Esophagus squamous epithelium (tissue), 5 donors: ENCODE measurements at places on chromosomes 12 and 14.

GRCh38 chr12:96520767-96521166, 31.4 kb downstream of the CFAP54 start:
- no peak for DNase-seq

GRCh38 chr14:103973354-103973753, 31.0 kb upstream of the RD3L start:
- no peak for DNase-seq

DNA sequence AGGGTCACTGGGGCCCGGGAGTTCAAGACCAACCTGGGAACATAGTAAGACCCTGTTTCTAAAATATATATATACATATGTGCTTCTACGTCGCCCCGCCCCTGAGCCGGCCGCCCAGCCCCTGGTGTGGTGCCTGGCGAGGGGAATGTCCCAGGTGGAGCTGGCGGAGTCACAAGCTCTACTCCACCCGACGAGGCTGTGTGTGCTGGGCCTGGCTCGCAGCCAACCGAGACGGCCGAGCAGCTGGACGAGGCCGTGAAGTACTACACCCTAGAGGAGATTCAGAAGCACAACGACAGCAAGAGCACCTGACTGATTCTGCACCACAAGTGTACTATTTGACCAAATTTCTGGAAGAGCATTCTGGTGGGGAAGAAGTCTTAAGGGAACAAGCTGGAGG, 22.1 kb upstream of the ITPK1 start:
- DNase-seq, result no peak

DNA sequence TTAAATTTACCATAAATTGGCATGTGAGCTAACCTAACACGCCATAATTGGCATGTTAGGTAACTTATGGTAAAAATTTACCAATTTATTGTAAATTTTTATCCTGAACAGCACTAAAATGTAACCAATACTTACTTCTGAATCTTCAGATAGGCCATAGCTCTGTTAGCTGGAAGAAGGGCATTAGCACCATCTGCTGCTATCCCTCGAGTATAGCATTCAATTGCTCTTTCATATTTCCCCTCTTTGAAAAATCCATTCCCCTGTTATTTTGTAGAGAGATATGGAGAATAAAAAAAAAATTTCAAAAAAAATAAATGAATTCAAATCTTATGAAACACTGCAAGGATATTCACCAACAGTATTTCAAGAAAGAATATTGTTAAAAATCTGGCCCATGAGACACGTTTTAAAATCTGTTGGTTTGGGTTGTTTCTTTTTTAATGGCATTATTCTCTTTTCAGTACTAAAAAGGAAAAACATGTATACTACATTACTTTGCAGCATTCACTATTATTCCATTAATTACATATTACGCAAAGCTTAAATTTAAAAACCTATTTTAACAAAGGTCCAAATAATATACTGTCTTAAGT, 19.1 kb downstream of the RPAP3 start:
- no peak for DNase-seq

DNA sequence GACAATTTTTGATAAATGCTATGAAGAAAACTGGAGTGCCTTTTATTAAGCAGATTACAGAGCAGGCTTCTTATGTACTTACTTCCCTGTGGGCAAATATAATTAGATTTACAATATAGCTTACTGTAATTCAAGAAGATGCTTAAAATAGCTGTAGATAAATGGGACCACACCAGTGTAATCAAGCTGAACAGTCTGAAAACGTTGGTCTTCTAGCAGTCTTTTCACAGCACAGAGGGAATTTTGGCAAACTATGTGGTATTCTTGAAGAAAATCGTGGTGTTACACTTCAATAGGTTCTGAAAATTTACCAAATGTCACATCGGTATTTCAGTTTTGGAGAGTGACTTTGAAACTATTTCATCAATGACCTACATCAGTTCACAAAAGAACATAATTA, 47.7 kb downstream of the SLC16A7 start:
- DNase-seq, result no peak

DNA sequence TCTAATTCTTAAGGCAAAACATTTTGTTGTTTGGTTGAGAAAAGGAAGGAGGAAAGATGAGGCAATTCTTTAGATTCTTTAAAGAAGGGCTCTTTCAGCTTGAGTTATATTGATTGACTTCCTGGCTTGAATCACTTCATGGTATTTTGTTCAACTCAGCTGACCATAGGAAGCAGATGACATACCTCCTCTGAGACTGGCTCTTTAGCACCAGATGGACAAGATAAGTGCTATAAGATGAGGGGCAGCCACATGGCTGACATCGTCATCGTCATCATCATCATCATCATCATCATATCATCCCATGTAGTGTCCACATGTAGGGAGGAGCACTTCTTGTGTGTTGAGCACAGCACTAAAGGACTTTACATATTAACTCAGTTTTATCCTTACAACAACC, 81.3 kb downstream of the SSPN start:
- no peak for DNase-seq

DNA sequence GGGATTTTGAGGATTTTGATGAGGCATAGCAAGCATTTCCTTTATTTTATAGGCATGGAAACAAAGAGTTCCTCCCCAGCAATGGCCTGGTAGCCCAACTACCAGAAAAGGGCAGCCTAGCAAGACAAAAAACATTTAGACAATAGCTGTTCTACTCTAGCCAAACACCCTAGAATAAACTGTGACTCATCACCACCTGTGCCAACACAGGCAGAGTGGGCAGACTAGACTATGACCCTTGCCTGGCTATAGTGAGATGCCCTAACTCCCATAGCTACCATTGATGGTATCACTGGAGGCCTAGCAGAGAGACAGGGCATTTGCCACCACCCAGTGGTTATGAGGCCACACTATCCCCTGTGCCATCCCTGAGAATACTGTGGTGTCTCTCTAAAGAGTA, 15.5 kb upstream of the CCER1 start:
- no peak for DNase-seq

DNA sequence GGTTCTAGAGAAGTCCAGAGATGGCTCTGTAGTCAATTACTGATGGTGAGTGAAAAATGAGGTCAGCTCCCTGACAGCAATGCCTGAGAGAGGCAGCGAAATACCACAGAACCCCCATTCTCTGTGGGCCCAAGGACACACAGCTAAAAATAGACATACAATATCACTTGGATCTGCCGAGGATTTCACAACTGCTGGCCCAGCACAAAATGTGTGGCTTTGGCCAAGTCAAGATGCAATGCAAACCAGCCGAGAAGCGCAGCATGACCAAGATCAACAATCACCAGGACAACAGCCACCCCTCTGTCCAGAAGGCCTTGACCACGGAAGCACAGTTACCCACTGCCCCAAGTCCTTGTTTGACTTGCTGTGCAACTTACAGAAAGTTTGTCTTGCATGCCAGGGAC, 52.2 kb downstream of the CKAP4 start:
- no peak for DNase-seq

- no peak for DNase-seq
Measured at GRCh38 chr12:3551976-3552725, 61.1 kb downstream of the PRMT8 start.

DNA sequence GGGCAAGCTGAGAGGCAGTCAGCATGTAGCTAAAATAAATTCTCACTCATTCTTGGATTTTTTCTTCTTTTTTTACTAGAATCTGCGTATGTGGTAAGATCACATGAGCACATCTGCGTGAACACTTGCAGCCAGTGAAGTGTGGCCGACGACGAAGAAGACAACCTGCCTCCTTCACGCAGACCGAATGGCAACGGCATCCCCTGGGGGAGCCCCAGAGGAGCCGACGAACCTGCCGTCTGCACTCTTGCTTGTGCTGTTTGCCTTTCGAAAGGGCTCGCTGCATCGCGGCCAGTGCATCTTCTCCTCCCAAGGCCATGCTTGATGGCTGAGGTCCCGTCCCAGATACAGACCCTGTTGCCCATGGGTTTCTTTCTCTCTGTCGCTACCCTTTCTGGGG, 113.8 kb downstream of the KCNK10 start:
- no peak for DNase-seq

- no peak for DNase-seq
Measured at GRCh38 chr12:19186722-19187661, 57.5 kb downstream of the PLEKHA5 start.

- DNase-seq, result no peak
Measured at GRCh38 chr12:95599880-95600279, 48.6 kb upstream of the USP44 start.

DNA sequence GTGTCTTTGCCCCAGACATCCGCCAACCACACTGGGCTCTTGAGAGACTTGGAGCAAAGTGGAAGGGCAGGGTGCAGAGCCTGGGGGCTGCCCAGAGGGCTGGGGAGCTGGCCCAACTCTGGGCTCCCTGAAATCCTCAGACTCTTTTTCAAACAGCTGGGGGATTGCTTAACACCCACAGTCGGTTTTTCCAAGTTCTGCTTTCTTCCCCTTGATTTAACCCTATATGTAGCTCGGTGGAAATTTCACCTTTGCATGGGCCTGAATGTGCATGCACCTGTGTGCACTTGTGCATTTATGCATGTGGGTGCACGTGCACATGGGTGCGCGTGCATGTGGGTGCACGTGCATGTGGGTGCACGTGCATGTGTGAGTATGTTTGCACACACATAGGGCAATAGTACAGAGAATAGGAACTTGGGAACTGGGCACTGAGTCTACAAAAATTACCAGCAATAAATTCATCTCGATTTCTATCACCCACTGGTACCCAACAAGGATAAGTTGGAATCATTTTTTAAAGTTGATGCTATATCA, 52.3 kb upstream of the RFLNA start:
- DNase-seq, result no peak

- DNase-seq, result no peak
Measured at GRCh38 chr12:11576104-11576503, 73.4 kb upstream of the ETV6 start.

DNA sequence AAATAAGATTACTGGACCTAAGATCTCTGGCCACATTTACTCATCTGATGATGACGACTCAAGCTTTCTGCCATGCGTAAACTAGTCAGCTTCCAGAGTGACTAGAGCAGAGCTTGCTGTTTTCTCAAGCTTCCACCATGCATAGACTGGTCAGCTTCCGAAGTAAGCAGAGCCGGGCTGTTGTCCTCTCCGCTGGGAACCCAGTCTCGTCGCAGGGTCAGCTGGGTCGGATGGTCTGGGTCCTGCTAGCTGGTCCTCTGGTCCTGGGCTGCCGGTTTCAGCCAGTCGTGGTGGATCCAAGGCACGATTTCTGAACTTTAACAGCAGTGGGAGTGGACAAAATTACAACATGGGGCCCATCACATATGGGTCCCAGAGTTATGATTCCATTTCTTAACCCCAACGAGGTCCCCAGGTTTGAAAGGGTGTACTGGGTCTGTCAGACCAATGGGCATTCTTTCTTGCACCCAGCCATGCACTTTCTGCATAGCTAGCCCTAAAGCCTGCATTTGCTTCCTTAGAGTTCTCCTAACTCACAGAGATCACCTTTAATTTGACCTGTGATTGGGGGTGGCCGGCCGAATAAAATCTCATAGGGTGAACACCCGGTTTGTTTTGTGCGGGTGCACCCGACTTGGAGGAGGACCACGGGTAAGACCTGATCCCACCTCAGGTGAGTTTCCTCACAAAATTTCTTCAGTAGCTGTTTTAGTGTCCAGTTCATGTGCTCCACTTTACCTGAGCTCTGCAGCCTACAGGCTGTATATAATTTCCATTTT, 1312.8 kb downstream of the TMEM121 start:
- no peak for DNase-seq

DNA sequence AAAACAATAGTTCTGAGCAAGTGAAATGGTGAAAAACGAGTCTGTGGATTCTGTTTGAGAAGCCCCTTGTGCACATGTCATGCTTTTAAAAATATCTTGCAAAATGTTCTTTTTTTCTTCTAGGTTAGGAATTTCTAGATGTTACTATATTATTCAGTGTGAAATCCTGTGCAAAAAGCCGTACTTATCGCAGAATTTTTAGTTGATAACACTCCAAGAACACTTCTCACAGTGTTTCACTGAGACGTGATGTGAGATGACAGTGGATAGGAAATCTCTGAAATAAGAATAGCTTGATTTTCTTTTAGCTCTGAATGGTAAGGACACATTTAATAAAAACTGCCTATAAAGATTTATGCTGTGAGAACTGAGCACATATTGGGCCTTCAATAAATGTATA, 234.5 kb downstream of the SNAPC1 start:
- no peak for DNase-seq

- no peak for DNase-seq
Measured at GRCh38 chr12:67070307-67070600, 198.9 kb upstream of the CAND1 start.

- no peak for DNase-seq
Measured at GRCh38 chr12:5511644-5512600, 80.0 kb downstream of the NTF3 start.

- DNase-seq, result no peak
Measured at GRCh38 chr12:79883216-79883615, 51.7 kb downstream of the PPP1R12A start.

- no peak for DNase-seq
Measured at GRCh38 chr14:74913986-74914573, 9.0 kb downstream of the RPS6KL1 start.

- DNase-seq, result no peak
Measured at GRCh38 chr12:119423285-119423684, 88.8 kb downstream of the CCDC60 start.

- no peak for DNase-seq
Measured at GRCh38 chr12:8519171-8519570, 5.9 kb downstream of the CLEC4D start.

DNA sequence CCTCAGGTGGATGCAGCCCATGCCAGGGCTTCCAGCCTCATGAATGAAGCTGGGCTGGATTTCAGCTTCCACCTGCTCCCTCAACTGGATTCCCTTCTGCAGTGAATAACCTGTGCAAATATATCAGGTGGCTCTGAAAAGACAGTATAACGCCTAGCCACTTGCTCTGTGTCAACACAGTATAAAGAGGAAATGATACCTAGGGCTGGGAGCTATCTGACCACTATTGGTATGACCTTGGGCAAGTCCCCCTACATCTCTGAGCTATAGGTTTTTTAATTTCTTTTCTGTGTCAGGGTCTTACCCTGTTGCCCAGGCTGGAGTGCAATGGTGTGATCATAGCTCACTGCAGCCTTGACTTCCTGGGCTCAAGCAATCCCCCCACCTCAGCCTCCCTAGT, 19.8 kb downstream of the ISM2 start:
- DNase-seq, result no peak

DNA sequence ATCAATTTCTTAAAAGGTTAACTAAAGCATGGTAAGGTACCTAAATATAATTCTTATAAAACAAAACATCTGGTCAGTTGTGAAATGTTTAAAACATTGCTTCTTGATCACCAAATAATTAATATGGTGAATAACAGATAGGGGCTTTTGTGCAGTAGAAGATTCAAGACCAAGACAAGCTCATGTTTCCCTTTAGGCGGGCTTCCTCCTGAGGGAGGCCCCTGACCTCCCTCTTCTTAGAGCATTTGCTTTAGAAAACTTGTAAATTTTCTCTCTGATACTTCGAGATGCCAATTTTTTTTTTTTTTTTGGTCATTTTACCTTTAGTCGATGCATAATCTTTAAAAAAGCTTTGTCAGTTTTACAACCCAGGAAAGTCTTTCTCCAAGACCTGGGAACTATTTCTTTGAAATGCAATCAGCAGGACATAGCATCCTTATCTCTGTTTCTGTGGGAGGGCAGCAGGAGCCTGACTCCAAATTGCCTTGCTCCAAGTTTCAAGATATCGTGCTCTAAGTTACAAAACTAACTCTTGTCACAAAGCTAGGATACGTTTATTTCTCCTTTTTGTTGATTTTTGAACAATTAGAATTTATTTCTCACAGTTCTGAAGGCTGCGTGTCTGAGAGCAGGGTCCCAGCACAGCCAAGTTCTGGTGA, 66.6 kb upstream of the BICD1 start:
- DNase-seq, result no peak
